ENCODE measurements at places on chromosomes 2 and 18.

GRCh38 chr18:54209471-54210180 lies 14.8 kb downstream of the MBD2 start:
- no peak for DNase-seq

GRCh38 chr2:17544256-17544655 lies 3.8 kb downstream of the VSNL1 start:
- DNase-seq = no peak

DNA sequence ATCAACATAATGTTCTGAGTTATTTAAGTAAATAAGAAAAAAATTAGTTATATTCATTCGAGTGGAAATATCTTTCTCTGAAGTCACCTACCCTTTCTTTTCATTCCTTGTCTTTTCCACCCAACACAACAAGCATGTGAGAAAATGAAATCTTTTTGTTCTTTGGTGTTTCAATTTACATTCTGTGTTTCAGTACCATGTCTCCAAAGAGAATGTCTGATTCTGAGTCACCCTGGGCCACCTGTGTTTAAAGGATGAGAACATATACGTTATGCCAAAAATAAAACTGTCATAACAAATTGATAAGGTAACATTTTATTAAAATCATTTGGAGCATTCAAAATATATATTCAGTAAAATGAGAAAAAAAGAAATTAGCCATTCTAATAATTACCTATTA lies 470.8 kb downstream of the ZNF804A start:
- DNase-seq = no peak

GRCh38 chr2:20421988-20422370 lies 24.9 kb upstream of the RHOB start:
- DNase-seq = no peak

DNA sequence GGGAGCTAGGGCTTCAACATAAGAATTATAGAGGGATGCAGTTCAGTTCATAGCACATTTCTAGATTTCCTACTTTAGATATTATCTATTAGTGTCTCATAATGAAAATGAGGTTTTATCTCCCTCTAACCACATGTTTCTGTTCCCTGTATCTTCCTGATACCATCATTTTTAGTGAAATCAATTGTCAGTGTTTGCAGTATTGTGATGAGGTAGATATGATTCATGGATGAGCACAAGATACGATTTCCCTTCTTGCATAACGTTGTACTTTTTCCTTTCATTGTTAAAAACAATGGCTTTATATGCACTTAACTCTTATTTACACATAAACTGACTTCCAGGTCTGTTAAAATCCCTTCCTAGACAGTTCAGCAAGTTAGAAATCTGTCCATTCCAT lies 211.4 kb downstream of the ZBTB7C start:
- DNase-seq = no peak
